ENCODE measurements at places on chromosomes 5 and 9.

- H3K27me3 ChIP-seq = no peaks in the 10 kb centered on the region
- no peak overlapping the region for H3K4me3 ChIP-seq
- no peaks in the 10 kb centered on the region for H3K36me3 ChIP-seq
- H3K27ac ChIP-seq = no peak overlapping the region
- no peak for DNase-seq
- no peaks in the 10 kb centered on the region for H3K4me1 ChIP-seq
Measured at GRCh38 chr5:2685651-2686272, 65.7 kb downstream of the IRX2 start.

GRCh38 chr9:78239506-78239905 lies 3.6 kb downstream of the CEP78 start:
- no peak overlapping the region for H3K27ac ChIP-seq
- no peak overlapping the region for H3K4me3 ChIP-seq
- no peaks in the 10 kb centered on the region for H3K27me3 ChIP-seq
- H3K4me1 ChIP-seq = peaks cover 5% of the 10 kb centered on the region
- no peaks in the 10 kb centered on the region for H3K36me3 ChIP-seq
- DNase-seq = no peak

DNA sequence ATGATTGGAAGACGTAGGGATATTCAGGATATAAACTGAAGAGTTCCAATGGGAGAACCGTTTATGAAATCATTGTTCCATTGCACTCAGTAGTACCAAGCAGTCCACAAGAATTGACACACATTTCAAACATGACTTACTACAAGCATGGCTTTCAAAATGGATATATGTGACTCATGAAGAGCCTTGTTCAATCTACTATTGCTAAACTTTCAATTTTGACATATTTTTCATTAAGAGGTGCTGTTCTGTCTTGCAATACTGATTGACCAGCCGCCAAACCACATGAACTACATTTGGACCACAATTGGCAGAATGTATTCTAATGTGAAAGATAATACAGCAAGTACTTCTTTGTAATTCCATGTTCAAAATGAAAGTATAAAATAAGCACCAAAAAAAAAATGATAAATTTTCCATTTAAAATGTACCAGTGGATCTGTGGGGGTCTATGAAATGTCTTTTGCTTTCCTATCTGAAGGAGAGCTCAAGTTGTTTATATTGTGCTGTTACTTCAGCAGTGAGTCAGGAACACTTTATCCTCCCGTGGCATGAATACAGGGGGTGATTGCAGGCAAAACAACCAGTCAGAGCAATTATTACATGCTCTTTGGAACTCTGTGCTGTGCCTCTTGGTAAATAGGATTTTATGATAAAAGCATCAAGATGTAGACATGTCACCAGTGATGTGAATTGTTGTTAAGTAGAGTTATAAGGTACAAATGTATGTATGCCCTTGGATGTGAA lies 366.0 kb downstream of the ARRDC3 start:
- no peaks in the 10 kb centered on the region for H3K27me3 ChIP-seq
- no peak for DNase-seq
- no peak overlapping the region for H3K27ac ChIP-seq
- H3K36me3 ChIP-seq = no peaks in the 10 kb centered on the region
- no peak overlapping the region for H3K4me3 ChIP-seq

DNA sequence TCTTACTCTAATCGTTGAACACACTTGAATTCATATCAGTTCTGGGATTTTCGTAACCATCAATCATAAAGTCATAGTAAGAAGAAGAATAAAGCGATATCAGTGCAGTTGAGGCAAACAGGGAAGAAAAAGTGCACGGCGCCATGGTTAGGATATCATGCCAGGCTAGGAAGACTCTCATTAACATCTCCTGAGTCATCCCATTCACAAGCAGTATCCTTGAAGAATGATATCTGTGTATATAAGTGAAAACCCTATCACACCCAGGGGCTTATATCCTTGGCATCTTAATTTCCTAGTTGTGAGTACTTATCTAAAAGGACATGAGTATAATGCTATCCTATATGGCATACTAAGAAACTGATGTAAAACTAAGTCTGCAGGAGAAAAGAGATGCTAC lies 38.6 kb downstream of the NFIB start:
- H3K4me1 ChIP-seq = no peaks in the 10 kb centered on the region
- H3K27ac ChIP-seq = no peak overlapping the region
- DNase-seq = no peak
- no peaks in the 10 kb centered on the region for H3K36me3 ChIP-seq

- peaks cover 4% of the 10 kb centered on the region for H3K4me1 ChIP-seq
- peaks cover 12% of the 10 kb centered on the region for H3K27me3 ChIP-seq
- no peak for DNase-seq
- H3K36me3 ChIP-seq = no peaks in the 10 kb centered on the region
- no peak overlapping the region for H3K4me3 ChIP-seq
- H3K27ac ChIP-seq = no peak overlapping the region
Measured at GRCh38 chr9:91954841-91955471, 4.9 kb upstream of the ROR2 start.

Measured in effector memory CD4-positive, alpha-beta T cell (primary cell).